ENCODE measurements at places on chromosomes 4 and X. TPM values are rescaled to one million over a fixed set of nuclear protein-coding genes. Genes with fewer than 3 reads are reported as not detected.

FOXR2 gene
- total RNA-seq: not detected

PHOX2B gene
- not detected for total RNA-seq

FAT1 gene
- total RNA-seq: 519 TPM

ZMAT1 gene
- total RNA-seq: not detected

IL1RAPL2 gene
- not detected for total RNA-seq

GRCh38 chr4:124803641-124804040 lies 91.1 kb upstream of the ANKRD50 start:
- no peaks in the 10 kb centered on the region for H3K4me1 ChIP-seq
- no peak overlapping the region for H3K27ac ChIP-seq
- no peaks in the 10 kb centered on the region for H3K36me3 ChIP-seq

GRCh38 chrX:103343105-103343504 lies 13.1 kb downstream of the TCEAL7 start:
- no peaks in the 10 kb centered on the region for H3K36me3 ChIP-seq
- H3K4me1 ChIP-seq: peaks cover 2% of the 10 kb centered on the region
- H3K4me3 ChIP-seq: no peak overlapping the region
- DNase-seq: peak; percentile 55
- H3K27me3 ChIP-seq: peaks cover 15% of the 10 kb centered on the region

DNA sequence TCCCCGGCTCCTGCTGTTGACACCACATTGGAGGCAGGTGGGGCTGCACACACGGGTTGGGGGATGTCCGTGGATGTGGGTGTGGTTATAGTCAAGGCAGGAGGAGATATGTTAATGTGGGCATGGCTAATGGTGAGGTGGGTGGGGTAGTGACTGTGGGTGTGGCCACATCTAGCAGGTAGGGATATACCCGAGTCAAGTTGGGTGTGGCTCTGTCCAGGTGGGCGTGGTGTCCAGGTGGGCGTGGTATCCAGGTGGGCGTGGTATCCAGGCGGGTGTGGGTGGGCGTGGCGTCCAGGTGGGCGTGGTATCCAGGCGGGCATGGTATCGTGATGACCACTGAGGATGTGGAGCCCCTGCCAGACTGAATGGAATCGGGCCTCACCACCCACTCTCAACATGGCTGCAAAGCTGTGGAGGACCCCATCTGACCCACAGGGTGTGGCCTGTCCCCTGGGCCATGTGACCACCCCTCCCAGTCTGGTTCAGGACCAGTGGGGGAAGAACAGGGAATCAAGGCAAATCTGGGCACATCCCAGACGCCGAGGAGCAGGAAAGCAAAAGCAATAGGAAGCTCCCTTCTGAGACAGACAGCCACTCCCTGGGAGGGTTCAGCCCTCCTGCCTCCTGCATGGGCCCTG lies 21.0 kb downstream of the MAN2B2 start:
- DNase-seq: no peak
- peaks cover 37% of the 10 kb centered on the region for H3K36me3 ChIP-seq
- no peaks in the 10 kb centered on the region for H3K27me3 ChIP-seq
- no peak overlapping the region for H3K4me3 ChIP-seq
- H3K27ac ChIP-seq: no peak overlapping the region
- no peaks in the 10 kb centered on the region for H3K4me1 ChIP-seq

DNA sequence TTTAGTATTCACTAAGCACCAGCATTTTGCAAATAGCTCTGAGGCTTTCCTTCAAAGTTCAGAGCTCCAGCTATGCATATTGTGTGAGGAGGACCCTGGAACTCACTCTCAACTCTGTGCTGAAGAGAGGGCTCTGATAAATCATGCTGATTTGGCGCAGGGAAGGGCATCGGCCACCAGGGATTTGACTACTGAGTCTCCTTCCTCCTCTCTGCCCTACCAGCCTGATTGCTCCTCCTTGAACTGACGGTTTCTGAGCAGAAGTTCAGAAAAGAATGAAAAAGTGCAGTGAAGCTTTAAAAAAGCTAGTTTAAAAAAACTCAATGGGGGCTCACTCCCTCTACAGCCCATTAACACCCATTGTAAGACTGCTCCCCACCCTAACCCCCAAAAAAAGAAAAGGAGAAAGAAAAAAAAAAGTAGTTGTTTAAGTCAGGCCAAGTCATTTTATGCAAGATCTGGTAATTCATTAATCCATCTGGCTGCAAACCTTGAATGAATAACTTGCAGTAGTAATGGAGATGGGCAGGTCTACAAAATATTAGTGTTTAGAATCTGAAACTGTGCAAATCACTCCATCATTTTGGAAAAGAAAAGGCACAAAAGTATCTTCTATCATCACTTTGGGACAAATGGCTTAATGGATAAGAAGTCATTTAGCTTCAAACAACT lies 13.3 kb downstream of the PPARGC1A start:
- no peak overlapping the region for H3K27ac ChIP-seq
- no peaks in the 10 kb centered on the region for H3K4me1 ChIP-seq
- no peak overlapping the region for H3K4me3 ChIP-seq
- DNase-seq: no peak

GRCh38 chr4:101649790-101650515 lies 140.6 kb upstream of the BANK1 start:
- H3K4me1 ChIP-seq: no peaks in the 10 kb centered on the region
- no peaks in the 10 kb centered on the region for H3K36me3 ChIP-seq
- H3K4me3 ChIP-seq: no peak overlapping the region
- DNase-seq: no peak
- H3K27me3 ChIP-seq: 0 out of 2 replicates have a peak, but pooled peaks cover 3% of the 10 kb centered on the region
- no peak overlapping the region for H3K27ac ChIP-seq

GRCh38 chr4:142535009-142535408 lies 311.1 kb downstream of the INPP4B start:
- H3K27me3 ChIP-seq: no peaks in the 10 kb centered on the region
- H3K4me1 ChIP-seq: no peaks in the 10 kb centered on the region
- DNase-seq: peak; percentile 45
- no peak overlapping the region for H3K27ac ChIP-seq

- H3K36me3 ChIP-seq: no peaks in the 10 kb centered on the region
- no peak overlapping the region for H3K27ac ChIP-seq
- no peak for DNase-seq
- no peaks in the 10 kb centered on the region for H3K4me1 ChIP-seq
- H3K27me3 ChIP-seq: peaks cover 2% of the 10 kb centered on the region
- no peak overlapping the region for H3K4me3 ChIP-seq
Measured at GRCh38 chr4:108454227-108454626, 166.1 kb upstream of the RPL34 start.

DNA sequence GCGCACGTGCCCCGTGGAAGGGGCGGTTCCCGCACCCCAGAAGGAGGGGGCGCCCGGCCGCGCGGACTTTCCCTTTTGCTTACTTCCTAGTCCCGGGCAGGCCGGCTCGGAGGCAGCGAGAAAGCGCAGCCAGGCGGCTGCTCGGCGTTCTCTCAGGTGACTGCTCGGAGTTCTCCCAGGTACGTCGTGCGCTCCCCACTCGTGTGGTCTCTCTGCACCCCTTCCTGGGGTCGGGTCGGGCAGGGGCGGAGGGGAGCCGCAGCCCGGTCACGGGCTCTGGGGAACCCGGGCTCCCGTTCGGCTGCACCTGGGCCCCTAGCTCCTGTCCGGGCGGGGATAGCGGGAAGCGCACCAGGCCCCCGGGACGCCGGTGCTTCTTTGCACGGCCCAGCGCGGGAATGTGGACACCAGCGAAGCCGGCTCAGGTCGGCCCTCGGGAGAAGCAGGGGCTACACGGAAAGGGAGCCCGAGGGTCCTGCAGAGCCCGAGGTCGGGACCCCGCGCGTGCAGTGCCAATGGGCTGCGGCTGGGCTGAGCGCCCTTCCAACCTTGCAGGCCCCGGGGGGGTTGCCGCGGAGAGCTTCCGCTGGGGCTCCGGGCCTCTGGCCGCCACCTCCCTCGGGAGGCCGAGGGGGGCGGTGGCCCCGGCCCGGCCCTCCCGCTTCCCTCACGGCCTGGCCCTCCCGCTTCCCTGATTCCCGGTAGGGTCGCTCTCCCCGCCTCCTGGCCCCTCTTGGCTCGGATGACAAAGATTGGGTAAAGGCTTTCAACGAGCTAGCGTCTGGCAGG lies at the start of gene TLR2:
TLR2 (plus strand) TSS at position 99 of the 789 bp plus-strand sequence. CDS start 18,628 bp downstream, outside the sequence.
- H3K27me3 ChIP-seq: peaks cover 31% of the 10 kb centered on the region
- no peak for DNase-seq
- no peaks in the 10 kb centered on the region for H3K36me3 ChIP-seq
- H3K27ac ChIP-seq: no peak within 1 kb of the TSS
- peak within 1 kb of the TSS; percentile 35 for H3K4me3 ChIP-seq

DNA sequence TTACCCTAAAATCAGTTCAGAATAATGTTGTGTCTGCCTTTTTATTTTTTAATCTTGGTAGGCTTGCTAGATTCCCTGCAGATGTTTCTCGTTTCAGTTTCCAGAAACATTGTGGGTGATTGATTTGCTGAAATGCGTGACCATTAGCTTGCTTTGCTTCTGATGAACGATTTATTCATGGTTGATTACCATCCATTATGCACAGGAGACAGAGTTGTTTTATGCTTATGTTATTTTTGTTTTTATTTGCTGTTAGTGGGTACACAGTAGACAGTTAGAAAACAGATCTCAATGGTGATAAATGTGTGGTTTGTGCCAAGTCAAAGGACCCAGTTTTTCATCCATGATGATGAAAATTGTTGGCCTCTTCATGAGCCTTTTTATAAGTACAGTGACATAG lies 455.6 kb upstream of the BOD1L1 start:
- no peak for DNase-seq
- H3K27me3 ChIP-seq: no peaks in the 10 kb centered on the region
- no peak overlapping the region for H3K27ac ChIP-seq
- no peaks in the 10 kb centered on the region for H3K36me3 ChIP-seq
- no peak overlapping the region for H3K4me3 ChIP-seq

- H3K27ac ChIP-seq: no peak overlapping the region
- H3K4me3 ChIP-seq: no peak overlapping the region
- DNase-seq: peak; percentile 17
- H3K4me1 ChIP-seq: 0 out of 2 replicates have a peak, but pooled peaks cover 1% of the 10 kb centered on the region
Measured at GRCh38 chr4:156193106-156193505, 239.4 kb upstream of the CTSO start.

- H3K27me3 ChIP-seq: no peaks in the 10 kb centered on the region
- DNase-seq: no peak
- H3K4me1 ChIP-seq: no peaks in the 10 kb centered on the region
- H3K4me3 ChIP-seq: no peak overlapping the region
- no peaks in the 10 kb centered on the region for H3K36me3 ChIP-seq
- no peak overlapping the region for H3K27ac ChIP-seq
Measured at GRCh38 chrX:118225711-118226428, 109.3 kb upstream of the KLHL13 start.

DNA sequence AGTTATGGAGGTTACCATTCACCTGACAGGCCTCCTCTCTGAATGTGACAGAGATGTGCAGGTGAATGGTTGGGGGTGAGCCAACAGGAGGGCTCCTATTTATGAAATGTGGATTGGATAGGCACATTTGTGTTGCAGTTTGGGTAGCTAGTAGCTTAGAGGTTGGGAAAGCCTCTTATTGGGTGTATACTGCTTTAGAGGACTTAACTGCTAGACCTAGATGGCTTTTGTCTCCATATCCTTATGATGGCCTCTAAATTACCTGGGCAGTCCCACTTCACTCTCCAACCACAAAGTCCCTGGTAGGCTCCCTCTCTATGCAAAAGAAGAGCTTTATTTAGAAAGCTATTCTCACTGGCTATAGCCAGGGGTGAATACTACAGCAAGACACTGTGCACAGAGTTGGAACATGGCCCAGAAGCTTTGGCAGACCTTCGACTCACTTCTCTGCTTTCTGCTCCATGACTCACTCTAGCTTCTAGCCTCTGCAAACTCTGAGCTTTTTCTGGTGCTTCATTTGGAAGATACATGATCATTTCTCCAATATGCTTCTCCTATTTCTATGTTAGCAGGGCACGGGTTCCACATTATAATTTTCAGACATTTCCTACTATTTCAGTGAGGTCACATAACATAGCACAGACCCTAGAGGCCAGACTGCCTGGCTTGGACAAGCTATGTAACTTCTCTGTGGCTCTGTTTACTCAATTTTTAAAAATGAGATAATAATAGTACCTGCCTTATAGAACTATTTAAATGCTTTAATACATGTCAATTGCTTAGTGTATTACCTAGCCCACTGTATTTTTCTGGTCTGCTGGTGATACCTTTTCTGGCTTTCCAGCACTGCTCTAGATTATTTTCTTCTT lies 6.0 kb upstream of the VGLL1 start:
- no peaks in the 10 kb centered on the region for H3K4me1 ChIP-seq
- peak; percentile 85 for DNase-seq
- H3K4me3 ChIP-seq: no peak overlapping the region
- H3K27me3 ChIP-seq: no peaks in the 10 kb centered on the region
- no peaks in the 10 kb centered on the region for H3K36me3 ChIP-seq
- H3K27ac ChIP-seq: no peak overlapping the region

DNA sequence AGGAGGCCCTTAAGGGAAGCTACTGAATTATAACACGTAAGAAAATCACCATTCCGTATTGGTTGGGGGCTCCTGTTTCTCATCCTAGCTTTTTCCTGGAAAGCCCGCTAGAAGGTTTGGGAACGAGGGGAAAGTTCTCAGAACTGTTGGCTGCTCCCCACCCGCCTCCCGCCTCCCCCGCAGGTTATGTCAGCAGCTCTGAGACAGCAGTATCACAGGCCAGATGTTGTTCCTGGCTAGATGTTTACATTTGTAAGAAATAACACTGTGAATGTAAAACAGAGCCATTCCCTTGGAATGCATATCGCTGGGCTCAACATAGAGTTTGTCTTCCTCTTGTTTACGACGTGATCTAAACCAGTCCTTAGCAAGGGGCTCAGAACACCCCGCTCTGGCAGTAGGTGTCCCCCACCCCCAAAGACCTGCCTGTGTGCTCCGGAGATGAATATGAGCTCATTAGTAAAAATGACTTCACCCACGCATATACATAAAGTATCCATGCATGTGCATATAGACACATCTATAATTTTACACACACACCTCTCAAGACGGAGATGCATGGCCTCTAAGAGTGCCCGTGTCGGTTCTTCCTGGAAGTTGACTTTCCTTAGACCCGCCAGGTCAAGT lies 6.9 kb upstream of the MSANTD1 start:
- peak overlapping the region; percentile 16 for H3K27ac ChIP-seq
- H3K4me1 ChIP-seq: peaks cover 11% of the 10 kb centered on the region
- H3K36me3 ChIP-seq: peaks cover 37% of the 10 kb centered on the region
- H3K4me3 ChIP-seq: no peak overlapping the region

GRCh38 chr4:150050566-150050965 lies 27.7 kb upstream of the DCLK2 start:
- no peaks in the 10 kb centered on the region for H3K27me3 ChIP-seq
- H3K4me3 ChIP-seq: no peak overlapping the region
- H3K36me3 ChIP-seq: no peaks in the 10 kb centered on the region
- H3K4me1 ChIP-seq: no peaks in the 10 kb centered on the region
- no peak for DNase-seq

GRCh38 chr4:13700021-13700857 lies 72.7 kb upstream of the BOD1L1 start:
- H3K4me1 ChIP-seq: peaks cover 4% of the 10 kb centered on the region
- 0 out of 2 replicates have a peak overlapping the region, but pooled peaks have one; percentile 47 for H3K27ac ChIP-seq
- no peak overlapping the region for H3K4me3 ChIP-seq
- no peaks in the 10 kb centered on the region for H3K36me3 ChIP-seq
- no peaks in the 10 kb centered on the region for H3K27me3 ChIP-seq
